Mesendoderm (in vitro differentiated cells): ENCODE measurements at places on chromosomes 13 and 19.

GRCh38 chr19:5046339-5047039 is 77.6 kb downstream of the KDM4B start:
- H3K27me3 ChIP-seq = no peaks in the 10 kb centered on the region
- H3K27ac ChIP-seq = no peak overlapping the region
- H3K4me3 ChIP-seq = no peak overlapping the region
- no peak for DNase-seq
- no peaks in the 10 kb centered on the region for H3K36me3 ChIP-seq

DNA sequence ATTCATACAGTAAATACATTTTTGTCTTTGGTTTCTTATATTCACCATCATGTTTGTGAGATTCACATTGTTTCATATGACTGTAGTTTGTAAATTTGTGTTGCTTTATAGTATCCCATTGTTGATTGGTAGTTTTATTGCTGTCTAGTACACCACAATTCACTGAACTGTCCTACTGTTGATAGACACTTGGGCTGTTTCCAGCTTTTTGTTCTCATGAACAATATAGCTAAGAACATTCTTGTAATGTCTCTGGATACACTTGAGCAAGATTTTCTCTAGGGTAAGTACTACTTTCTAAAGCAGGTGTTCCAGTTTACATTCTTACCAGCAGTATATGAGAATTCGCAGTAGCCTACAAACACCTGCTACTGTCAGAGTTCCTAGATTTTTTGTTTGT is 37.8 kb downstream of the SKA3 start:
- no peak overlapping the region for H3K4me3 ChIP-seq
- no peaks in the 10 kb centered on the region for H3K4me1 ChIP-seq
- no peak for DNase-seq
- H3K27ac ChIP-seq = no peak overlapping the region
- H3K36me3 ChIP-seq = peaks cover 5% of the 10 kb centered on the region

- peaks cover 4% of the 10 kb centered on the region for H3K4me1 ChIP-seq
- no peak for DNase-seq
- no peak overlapping the region for H3K4me3 ChIP-seq
- no peak overlapping the region for H3K27ac ChIP-seq
Observed at GRCh38 chr13:34941436-34941834, 635 bp upstream of the NBEA start.

GRCh38 chr13:110187641-110188161 is 119.3 kb downstream of the COL4A1 start:
- H3K27ac ChIP-seq = peak overlapping the region; percentile 61
- H3K4me1 ChIP-seq = peaks cover 2% of the 10 kb centered on the region
- H3K36me3 ChIP-seq = no peaks in the 10 kb centered on the region
- H3K27me3 ChIP-seq = no peaks in the 10 kb centered on the region
- H3K4me3 ChIP-seq = no peak overlapping the region

DNA sequence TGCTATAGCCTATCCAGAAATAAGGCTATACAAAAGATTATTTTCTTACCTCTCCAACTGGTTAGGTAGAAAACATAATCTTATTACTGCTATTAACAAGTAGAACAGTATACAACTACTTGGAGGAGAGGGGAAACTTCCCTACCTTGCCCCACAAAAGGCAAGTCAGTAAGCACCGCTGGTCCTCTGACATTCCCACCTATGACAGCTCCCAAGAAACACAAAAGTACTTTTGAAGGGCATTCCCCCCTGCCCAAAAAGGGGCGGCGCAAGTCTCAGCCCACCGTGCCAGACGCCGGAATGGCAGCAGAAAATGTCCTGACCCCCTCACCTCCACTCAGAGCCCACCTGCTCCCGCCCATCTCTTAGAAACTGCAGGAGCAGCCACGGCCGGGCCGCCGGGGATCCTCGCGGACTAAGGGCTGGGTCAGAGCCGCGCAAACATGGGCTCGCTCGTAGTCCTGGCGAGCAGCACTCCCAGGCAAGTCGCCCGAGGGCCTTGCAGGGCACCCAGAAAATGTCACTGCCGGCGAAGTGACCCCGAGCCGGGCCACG is 437 bp downstream of the SUCLA2 start:
- no peaks in the 10 kb centered on the region for H3K27me3 ChIP-seq
- no peak for DNase-seq
- H3K36me3 ChIP-seq = no peaks in the 10 kb centered on the region
- H3K27ac ChIP-seq = peak overlapping the region; percentile 80
- peak overlapping the region; percentile 97 for H3K4me3 ChIP-seq
- H3K4me1 ChIP-seq = peaks cover 3% of the 10 kb centered on the region

DNA sequence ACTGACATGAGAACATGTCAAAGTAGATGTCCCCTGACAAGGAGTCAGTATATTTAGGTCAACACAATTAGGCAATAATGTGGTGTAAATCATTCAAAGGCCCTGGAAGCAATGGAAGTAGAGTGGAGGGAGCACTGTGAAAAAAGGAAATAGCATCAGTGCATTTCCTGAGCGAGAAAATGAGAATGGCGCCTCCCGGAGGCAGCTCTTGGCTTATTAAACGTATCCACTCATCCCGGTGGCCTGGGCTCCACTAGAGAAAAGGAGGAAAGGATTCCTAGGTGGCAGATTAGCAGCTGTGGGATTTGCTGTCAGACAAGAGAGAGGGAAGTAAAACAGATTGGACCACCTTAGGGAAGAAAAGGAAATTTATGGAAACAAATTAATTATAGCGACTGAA is 173.7 kb upstream of the TMTC4 start:
- H3K36me3 ChIP-seq = no peaks in the 10 kb centered on the region
- H3K27me3 ChIP-seq = no peaks in the 10 kb centered on the region
- DNase-seq = no peak
- H3K4me3 ChIP-seq = no peak overlapping the region
- H3K4me1 ChIP-seq = no peaks in the 10 kb centered on the region

DNA sequence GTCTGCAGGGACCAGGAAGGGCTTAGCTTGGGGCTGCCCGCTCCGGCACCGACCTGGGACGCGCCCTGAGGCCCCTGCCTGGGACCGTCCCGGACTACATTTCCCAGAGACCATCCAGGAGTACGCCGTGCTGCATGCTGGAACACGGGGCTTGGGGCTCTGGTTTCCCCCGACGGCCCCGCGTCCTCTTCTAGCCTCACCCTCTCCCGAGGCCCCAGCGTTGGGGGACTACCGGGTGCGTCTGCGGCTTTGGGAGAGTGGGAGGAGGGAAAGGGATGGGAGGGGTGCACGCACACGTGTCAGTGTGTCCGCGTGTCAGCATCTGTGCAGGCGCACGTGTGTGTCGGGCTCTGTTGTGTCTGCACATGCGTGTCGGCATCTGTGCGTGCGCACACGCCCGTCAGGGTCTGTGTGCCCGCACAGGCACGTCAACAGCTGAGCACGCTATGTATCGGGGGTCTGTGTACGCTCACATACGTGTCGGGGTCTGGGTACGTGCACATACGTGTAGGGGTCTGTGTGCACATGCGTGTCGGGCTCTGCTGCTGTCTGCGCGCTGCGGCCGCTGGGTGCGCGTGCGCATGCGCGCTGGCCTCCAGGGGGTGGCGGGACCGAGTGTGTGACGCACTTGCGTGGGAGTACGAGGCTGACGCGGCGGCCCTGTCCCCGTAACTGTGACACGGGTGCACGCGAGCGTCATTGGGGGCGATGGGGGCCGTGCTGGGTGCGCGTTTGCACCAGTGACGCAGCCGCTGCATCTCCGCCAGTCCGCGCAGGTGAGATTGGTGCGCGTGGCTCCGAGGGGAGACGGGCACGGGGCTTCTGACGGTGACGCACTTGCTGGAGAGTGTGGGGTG is at the start of gene ZNF331:
ZNF331 (plus strand) TSS at position 625 of the 857 bp plus-strand sequence. CDS start 31,232 bp downstream, outside the sequence.
- no peaks in the 10 kb centered on the region for H3K27me3 ChIP-seq
- H3K27ac ChIP-seq = no peak within 1 kb of the TSS
- H3K4me1 ChIP-seq = no peaks in the 10 kb centered on the region
- peak within 1 kb of the TSS; percentile 72 for H3K4me3 ChIP-seq
- H3K36me3 ChIP-seq = peaks cover 6% of the 10 kb centered on the region
